ENCODE measurements at places on chromosomes 7 and 10.
A peak's percentile ranks its signal among the peaks of the same experiment; 100 is the strongest.

GRCh38 chr10:76337641-76338040, 906.2 kb downstream of the LRMDA start:
- DNase-seq, result peak; percentile 80

DNA sequence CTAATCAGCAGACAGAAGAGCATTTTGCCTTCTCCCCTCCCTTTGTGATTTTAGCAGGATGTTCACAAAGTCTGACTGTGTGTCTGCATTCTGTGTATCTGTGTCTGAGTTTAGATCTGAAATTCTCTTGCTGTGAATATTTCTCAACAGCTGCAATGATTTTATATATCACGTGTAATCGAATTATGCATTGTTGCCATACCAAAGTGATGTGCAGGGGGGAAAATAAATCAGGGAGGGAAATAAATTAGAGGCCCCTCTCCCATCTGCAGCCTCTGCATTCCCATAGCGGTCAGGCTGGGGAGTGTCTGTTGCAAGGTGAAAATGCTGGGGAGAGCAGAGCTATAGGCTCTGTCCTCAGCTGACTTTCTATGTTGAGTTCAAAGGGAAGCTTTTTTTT, 209.0 kb downstream of the LRMDA start:
- DNase-seq, result peak; percentile 67

- DNase-seq, result no peak
Measured at GRCh38 chr7:55953707-55954475, 2.2 kb downstream of the MRPS17 start.

DNA sequence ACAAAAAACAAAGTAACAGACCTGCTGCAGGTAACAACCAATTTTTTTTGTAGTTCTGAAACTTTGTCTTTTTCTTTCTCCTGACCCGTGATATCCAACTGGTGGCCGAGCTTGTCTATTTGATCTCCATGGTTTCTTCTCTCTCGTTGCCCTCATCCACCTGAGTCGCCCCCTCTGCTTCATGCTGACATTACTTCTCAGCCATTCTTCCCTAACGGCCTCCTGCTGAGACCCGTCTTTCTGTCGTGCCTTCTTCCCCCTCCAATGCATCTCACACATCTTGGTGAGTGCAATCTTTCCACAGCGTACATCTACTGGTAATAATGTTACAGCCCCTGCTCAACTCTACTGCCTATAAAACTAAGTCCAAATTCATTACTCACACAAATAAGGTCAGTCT, 352.9 kb downstream of the RNLS start:
- DNase-seq, result no peak

DNA sequence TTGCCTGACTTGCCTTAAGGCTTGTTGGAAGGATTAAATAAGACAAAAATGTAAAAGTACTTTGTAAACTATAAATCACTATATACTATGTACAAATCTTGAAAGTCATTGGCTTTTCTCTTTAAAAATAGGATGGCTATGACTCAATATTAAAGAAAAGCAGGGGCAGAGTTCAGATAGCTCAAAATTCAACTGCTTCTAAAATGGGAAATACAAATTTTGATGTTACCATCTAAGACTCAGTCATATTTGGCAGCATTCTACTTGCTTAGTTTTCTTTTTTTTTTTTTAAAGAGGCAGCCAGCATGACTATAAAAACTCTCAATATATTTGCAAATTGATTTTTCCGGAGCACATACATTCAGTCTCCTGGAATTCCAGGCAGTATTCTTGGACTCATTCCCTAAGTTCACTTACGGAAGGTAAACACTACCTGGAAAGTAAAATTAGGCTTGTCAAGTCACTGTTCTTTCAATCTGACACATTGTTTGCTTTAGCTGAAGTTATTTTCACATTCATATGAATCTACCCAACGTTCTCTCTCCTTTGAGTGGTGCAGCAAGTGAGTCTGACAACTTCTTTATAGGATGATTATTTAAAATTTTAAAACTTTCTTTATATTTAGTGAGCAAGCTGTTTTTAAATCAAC, 133.8 kb upstream of the CCDC6 start:
- no peak for DNase-seq

GRCh38 chr7:147332988-147333387, 1216.4 kb downstream of the CNTNAP2 start:
- DNase-seq, result no peak

DNA sequence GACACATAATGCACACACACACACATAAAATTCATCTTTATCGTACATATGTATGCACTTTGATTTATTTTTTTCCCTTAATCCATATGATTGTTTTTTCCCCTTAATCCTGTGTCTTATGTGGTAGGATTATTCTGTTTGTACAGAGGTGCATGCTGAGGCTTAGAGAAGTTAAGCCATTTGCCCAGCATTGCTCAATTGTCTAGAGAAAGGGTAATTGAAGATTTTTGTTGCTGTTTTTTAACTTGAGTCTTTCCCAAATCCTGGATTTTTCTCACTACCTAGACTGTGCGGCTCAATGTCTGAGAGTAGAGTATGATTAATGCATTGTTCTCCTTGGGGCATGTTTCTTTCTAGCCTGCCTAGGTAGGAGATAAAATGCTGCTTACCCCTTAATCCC, 35.0 kb downstream of the WBP1L start:
- DNase-seq, result no peak

DNA sequence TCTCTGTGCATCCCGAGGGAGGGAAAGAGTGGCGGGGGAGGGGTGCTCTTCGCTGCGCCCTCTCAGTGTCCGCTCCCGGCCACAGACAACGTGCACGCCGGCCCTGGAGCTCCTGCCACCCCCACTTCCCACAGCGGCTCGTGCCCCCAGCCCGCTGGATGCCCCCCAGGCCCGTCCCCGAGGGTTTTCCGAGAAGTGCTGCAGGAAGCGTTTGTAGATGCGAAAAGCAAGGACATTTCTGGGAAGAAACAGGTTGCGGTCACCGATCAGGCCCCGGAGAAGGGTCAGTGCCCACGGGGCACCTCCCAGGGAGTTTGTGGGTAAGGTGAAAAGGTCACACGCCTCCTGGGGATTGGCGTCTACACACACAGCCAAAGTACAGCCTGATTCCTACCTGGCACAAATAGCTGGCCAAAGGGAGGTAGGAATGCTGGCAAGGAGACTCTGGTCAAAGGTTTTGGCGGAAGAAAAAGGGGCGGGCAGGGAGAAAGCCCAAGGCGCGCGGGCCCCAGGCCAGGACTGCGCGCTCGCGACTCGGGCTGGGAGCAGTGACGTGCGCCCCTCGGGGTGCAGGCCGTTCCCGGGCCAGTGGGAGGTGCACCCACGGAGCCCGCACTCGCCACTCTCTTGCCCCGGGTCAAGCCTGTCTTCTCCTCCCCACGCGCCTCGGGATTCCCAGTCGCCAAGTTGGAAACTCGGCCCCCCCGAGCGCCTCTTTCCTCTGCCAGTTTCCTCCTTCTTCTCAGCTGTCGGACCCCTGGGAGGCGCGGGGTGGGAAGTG, 1.5 kb upstream of the NRP1 start:
- DNase-seq, result peak; percentile 63

- peak; percentile 47 for DNase-seq
Measured at GRCh38 chr7:47846138-47846836, 102.0 kb downstream of the PKD1L1 start.

DNA sequence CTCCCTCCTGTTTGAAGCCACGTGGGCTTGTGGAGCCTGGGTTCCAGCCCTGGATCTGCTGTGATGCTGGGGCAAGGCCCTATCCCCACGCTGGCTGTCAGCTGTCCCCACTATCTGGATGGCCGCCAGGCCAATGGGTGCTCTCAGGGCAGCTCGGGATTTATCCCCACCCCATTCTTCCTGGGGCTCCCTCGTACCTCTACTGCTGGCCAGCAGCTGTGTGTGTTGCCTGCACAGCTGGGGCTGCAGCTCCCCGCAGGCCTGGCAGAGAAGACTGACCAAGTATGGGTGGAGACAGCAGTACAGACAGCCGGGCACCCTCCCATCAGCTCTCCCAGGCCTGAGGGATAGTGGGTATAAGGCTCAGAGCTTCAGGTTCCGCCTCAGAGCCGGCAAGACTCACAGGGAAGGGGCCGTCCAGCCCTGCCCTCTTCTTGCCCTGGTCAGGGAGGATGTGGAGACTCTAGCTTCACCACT, 13.6 kb downstream of the CLIP2 start:
- no peak for DNase-seq

- peak; percentile 44 for DNase-seq
Measured at GRCh38 chr10:59678884-59679301, 30.8 kb downstream of the SLC16A9 start.

DNA sequence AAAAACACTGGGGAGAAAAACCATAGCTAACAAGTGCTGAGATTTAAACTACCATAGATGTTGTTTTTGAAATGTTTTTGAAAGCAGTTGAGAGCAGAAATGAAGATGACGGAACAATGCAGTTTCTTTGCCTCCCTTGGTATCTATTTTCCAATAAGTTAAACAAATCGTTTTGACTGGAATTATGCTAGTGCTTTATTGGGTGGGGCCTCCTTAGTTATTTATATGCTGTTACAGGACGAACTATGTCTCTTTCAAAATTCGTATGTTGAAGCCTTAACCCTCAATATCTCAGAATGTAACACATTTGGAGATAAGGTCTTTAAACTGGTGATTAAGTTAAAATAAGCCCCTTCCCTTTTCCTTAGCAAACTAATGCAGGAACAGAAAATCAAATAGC, 45.5 kb upstream of the SEPHS1 start:
- DNase-seq, result no peak

DNA sequence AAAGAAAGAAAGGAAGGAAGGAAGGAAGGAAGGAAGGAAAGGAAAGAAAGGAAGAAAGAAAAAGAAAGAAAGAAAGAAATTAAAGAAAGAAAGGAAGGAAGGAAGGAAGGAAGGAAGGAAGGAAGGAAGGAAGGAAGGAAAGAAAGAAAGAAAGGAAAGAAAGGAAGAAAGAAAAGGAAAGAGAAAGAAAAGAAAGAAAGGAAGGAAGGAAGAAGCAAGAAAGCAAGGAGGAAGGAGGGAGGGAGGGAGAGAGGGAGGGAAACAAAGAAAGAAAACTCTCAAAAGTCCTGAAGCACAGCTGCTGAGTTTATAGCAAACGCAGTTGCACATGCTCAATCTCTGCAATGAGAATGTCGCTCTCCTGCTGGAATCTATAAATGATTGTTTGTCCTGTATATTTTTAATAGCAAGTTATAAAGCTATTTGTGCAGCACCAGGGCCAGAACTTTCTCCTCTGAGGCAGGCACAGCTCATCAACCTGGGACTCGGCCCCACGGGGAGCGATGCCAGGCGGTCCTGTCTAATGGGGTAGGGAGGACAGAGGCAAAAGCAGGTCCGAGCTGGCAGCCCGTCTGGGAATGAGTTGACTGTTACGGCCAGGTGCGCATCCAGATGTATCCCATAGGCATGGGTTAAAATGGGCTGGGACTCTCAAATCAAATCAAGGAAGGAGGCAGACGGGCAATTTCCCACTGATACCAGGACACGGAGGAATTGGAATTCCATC, 118.0 kb upstream of the PFKP start:
- no peak for DNase-seq

DNA sequence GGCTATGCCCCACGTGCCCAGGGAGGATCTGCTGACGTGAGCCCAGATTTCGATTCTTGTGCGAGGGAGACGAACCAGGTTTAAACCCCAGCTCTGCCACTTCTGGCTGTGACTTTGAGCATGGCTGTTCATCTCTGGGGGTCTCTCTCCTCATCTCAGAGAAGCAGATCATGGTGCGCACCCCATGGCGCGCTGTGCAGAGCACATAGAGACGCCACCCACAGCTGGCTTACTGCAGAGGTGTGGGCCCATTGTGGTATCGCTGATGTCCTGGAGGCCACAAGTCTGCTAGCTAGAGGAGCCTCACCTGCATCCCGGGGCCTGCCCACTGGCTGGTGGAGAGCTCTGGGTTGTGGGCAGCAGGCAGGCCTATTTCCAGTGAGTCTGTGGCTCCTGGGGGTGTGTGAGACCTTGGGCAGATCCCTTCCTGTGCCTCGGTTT, 140.5 kb downstream of the LHPP start:
- no peak for DNase-seq

GRCh38 chr7:134834689-134835462, 55.4 kb downstream of the CALD1 start:
- DNase-seq, result peak; percentile 77

- DNase-seq, result no peak
Measured at GRCh38 chr10:36351159-36351558, 709.1 kb upstream of the FZD8 start.

DNA sequence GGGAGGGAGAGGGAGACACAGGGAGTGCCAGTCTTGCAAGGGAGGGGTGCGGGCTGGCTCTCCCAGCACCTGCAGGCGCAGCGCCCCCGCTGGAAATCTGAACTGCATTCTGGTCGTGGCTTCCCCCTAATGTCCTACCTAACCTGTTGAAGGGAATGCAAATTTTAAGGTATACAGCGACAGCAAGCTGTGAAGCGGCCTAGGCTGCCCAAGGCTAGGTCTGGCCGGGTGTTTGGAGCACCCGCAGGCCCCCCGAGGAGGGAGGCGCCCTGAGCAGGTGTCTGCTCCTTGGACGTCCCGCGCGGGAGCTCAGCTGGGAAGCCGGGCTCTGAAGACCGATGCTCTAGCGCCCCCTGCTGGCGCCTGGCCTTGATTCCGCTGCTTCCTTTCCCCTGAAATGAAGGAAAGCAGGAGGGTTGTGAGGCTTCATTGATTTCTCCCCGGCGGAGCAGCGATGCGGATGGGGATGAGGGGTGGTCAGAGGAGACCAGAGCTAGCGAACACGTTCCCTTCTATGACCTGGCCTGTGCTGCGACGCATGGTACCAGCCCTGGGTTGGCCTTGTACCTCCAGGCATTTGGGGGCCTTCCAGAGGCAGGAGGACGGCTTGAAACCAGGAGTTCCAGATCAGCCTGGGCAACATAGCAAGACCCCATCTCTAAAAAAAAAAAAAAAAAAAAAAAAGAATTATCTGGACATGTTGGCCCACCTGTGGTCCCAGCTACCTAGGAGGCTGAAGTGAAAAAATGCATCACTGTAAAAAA, 601.3 kb downstream of the GALNT17 start:
- DNase-seq, result peak; percentile 52

DNA sequence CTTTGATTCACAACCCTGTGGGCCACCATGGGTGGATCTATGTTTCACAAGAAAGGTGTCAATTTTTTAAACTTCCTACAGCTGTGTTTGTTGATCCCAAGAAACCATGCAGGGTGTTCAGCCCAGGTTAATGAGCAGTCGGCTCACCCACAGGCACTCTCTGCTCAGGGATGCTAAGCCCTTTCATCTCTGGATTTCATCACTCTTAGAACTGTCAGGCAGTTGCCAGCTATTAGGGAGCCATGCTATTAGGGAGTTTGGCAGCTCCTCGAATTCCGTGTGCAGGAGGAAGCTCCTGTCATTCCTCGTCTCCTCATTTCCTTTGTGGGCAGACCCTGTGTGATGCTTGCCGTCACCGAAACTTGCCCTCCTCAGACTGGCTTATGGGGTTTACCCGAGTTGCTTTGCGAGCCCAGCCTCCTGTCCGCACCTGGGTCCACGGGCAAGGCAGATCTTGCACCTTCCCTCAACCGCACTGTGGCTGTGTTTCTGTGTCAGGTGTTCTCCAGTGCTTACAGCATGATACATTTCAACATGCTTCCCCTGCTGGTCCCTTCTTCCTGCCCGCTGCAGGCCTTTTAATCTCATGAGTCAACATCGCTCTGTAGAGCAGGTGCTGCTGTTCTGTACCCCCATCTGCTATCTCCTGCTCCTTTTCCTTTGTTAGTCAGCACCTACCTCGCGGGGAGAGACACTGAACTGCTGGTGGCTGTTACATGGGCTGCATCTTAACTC, 509.8 kb downstream of the SUGCT start:
- DNase-seq, result no peak

GRCh38 chr7:47483604-47484273, 98.2 kb downstream of the TNS3 start:
- DNase-seq, result peak; percentile 36

GRCh38 chr7:3201306-3201705, 99.7 kb upstream of the SDK1 start:
- DNase-seq, result no peak
